ENCODE measurements at places on chromosomes 6 and 20. TPM values are rescaled to one million over a fixed set of nuclear protein-coding genes. Genes with fewer than 3 reads are reported as not detected.

GRCh38 chr6:167285077-167285770 is 5.9 kb upstream of the UNC93A start:
- no peak for DNase-seq

DNA sequence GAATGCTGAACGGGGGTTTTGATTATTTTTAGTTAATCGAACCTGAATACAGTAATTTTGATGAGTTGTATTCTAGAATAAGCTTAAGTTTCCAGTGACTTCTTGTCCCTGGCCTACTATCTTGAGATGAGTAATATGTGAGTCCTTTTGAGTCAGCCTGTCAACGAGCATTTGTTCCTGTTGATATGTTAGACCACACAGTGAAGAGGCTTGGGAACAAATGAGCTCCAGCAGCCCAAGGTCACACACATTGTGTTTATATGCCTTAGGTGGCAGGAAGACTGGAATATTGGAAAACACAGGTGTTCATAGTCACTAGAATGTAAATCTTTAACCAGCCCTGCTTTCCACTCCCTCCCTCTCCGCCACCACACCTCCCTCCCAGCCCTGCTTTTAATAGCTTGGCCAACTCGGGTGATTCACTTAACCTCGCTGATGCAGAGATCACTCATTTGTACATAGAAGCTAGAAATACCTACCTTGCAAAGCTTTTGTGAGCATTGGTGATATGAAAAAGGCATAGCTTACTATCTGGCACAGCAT is 9.1 kb downstream of the SMPDL3A start:
- peak; percentile 31 for DNase-seq

DNA sequence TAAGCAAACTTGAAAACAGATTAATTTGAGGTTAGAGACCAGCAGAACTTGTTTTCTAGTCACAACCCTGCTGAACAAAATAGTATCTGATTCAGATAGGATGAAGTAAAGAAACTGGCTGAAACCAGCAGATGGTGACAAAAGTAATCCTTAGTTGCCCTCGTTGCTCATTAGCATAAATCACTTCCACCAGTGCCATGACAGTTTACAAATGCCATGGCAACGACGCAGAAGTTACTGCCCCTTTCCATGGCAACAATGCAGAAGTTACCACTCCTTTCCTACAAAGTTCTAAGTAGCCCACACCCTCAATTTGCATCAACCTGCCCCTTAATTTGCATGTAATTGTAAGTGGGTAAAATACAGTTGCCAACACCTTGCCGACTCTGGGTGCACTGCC is 23.7 kb downstream of the SNRPB start:
- DNase-seq: no peak

Gene SLC32A1
- total RNA-seq: not detected

DNA sequence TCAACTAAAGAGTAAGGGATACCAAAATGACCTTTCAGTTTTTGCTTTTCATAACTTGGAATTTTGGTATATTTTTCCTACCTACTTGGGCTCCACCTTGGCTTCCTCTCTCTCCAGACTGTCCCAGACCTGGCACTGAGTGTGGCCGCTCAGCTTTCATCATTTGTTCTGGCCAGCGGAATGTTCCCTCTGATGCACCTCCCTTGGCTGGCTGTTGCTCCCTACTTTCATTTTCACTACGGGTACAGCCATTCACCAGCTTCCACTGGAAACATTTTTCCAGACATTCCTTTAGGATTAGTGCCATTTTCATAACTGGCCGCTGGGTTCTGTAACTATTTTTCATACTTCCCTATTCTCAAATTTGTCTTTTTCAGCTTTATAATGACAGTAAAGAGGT is 487.4 kb downstream of the TENT5A start:
- DNase-seq: no peak

DNA sequence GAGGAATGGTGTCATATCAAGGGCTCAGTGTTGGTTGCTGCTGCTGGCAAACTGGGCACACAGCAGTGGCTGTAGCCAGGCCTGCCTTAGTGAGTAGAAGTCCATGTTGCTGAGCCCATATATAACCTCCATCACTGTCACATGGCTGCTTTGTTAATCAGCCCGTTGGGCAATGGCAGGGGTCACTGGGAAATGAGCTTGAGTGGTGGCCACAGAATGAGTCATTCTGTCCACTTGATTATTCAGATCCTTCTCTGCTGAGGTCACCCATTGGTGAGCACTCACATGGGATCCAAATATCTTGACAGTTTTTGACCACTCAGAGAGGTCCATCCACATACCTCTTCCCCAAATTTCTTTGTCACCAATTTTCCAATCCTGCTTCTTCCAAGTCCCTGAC is 898.9 kb upstream of the EYS start:
- DNase-seq: no peak

DNA sequence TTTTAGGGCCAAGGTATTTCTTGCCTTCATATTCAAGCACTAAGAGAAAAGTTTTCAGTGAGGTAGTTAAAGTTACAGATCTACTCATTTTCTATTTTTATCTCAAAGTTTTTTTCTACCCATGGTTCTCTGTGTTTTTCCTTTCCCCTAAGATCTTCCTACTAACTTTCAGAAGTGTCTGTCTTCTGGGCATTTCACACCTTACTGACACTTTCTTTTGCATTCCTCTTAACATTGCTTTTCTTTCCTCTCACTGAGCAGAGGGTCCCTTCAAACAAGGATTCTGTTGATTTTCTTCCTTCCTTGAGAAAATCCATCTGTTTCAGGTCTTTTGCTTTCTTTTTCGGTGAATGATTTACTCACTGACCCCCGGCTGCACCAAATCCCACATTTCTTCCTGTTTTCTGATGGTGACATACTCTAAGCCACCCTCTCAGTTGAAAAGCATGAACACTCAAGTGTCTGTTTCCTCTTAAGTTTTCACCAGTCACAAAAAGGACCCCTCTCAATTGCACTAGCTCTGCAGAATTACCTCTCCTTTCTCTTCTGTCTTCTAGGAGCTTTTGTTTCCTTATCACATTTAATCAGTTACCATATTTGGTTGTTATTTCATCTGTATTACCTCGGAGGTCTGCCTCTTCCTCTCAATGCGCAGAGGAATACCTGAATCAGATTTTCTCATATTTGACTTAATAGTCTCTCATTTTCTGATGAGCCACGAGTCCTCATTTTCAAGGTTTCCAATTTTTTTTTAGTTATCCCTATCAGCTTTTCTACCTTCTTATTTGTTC is 73.5 kb upstream of the RNF217 start:
- DNase-seq: no peak

DNA sequence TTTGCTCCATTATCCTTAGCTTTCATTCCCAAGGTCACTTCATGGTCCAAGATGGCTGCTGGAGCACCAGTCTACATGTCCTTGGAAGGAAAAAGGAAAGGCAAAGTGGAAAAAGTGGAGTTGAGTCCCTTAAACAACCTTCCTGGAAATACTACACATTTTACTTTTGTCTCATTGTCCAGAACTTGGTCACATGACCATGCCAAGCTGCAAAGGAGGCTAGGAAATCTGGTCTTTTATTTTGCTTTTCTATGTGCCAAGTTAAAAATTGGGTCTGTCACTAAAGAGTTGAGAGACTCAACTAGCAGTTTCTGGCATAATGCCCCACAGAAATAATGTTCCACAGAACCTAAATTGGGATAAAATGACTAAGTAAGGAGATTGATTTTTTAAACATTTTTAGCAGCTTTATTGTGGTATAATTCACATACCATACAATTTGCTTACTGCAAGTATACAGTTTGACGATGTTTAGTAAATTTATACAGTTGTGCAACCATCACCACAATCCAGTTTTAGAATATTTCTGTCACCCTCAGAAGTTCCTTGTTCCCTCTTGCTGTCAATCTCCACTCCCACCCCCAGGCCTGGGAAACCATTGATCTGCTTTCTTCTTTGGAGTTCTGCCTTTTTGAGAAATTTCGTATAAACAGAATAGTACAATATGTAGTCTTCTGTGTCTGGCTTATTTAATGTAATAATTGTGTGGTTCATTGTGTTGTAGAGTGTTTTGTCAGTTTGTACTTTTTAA is 5.6 kb upstream of the CHD6 start:
- no peak for DNase-seq

- DNase-seq: no peak
Measured at GRCh38 chr20:58245181-58245891, 16.9 kb upstream of the ANKRD60 start.

DNA sequence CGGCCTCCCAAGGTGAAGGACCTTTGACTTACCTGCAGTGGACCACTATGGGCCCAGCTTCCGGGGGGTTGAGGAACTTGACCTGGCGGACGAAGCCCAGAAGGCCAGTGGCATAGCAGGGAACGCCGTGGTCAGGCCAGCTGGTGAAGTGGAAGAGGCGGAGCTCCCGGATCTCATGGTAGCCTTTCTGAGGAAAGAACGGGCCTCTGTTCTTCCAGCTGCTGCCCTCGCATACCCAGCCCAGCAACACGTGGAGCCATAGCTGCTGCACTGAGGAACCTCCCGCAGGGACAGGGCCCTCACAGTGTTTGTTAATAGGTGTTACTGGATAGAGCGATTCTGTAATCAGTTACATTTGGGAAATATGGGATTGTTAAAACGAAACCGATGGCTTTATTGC is 492.1 kb upstream of the CHD6 start:
- no peak for DNase-seq

GRCh38 chr6:157539421-157539822 is 158.4 kb downstream of the ZDHHC14 start:
- DNase-seq: no peak

DNA sequence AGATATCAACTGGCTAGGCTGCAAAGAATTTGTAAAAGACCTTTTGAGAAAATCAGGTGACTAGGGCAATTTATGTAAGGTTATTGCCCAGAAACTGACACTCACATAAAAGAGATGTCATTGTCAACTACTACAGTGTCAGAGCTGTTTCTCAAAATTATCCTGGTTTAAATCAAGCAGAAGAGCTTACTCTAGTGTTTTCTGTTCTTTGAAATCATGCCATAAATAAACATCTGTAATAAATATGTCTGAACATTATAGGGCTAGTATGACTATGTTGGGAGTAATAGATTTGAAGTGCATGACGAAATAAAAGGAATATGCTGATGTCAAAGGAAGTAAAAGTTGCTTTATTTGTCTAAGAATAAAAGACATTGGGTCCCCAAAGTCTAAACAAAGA is 11.0 kb upstream of the PDSS2 start:
- no peak for DNase-seq

Gene DOK5
- total RNA-seq: 1.3 TPM

DNA sequence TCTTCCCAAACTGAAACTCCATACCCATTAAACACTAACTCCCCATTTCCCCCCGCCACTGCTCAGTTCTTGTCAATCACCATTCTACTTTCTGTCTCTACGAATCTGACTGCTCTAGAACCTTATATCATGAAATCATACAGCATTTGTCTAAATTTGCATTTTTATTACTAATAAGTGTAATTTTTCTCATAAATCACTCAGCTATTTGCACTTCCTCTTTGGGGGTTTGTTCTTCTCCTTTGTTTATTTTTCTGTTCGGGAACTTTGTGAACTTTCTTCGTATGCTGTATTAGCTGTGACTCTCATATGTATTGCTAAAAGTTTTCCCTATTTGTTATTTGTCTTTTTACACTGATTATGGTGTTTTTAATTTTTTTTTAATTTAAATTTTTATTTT is 152.2 kb downstream of the SLC16A10 start:
- no peak for DNase-seq

- no peak for DNase-seq
Measured at GRCh38 chr6:53641348-53641747, 24.2 kb downstream of the KLHL31 start.

GRCh38 chr6:139540894-139541293 is 166.4 kb upstream of the CITED2 start:
- DNase-seq: no peak

GRCh38 chr20:50398821-50399554 is 111.2 kb upstream of the PTPN1 start:
- DNase-seq: no peak

- DNase-seq: peak; percentile 66
Measured at GRCh38 chr6:26233649-26234420, 131.2 kb upstream of the BTN3A2 start.

DNA sequence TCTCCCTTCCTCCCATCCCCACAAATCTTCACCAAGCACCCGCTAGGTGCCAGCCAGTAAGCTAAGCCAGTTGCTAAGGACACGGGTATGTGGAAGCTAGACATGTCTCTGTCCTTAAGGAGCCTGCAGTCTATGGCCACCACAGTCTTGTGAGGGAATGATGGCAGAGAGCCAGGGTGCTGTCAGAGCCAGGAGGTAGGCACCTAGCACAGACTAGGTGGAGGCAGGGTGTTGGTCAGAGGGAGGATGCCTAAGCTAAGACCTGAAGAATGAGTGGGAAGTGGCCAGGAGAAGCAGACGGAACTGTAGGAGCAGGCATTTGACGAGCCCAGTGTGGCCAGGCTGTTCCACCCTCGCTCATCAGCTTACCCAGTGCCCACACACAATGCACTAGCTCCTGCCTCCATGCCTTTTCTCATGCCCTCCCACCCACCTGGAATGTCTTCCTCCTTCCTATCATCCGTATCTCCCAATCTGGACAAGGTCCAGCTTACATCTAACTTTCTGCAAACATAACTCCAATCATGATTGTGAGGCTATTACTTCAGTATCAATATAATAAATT is 125.6 kb downstream of the FOXC1 start:
- no peak for DNase-seq

DNA sequence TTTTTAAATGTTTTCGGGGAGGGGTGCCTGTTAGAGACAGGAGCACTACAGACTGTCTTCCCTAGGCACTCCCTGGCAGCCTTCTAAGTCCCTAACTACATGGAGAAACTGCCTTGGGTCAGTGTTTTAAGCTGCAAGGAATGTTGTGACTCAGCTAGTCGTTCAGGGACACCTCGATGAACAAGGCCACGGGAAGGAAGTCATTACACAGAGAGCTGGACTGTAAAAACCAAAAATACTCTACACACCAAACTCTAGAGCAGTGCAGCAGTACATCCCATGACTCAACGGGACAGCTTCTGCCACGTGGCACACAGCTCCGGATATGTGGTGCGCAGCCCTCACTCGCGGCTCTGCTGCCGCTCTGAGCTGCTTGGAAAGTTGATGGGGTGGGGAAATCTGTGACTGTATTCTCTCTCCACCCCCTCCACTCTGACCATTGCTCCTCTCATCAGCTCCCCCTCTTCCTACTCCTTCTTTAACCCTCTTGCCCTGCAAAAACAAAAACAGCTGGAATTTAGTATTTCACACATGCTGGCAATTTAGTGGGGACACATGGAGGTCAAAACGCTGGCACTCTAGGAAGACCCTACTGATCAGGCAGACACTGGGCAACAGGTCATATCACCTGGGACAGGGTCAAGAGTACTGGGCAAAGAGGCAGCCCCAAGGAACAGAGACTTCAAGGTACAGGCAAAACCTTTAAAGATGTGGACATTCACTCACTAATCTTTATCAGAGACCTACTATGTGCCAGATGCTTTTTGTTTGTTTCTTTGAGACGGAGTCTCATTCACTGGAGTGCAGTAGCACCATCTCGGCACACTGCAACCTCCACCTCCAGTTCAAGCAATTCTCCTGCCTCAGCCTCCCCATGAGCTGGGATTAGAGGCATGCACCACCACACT is 10.9 kb upstream of the LPIN3 start:
- peak; percentile 75 for DNase-seq

Gene BNIP5
- not detected for total RNA-seq

GRCh38 chr6:109308018-109308492 is 74.2 kb downstream of the CD164 start:
- no peak for DNase-seq

- DNase-seq: no peak
Measured at GRCh38 chr6:112770308-112770707, 423.2 kb downstream of the RFPL4B start.

All from activated naive CD4-positive, alpha-beta T cell treated with anti-CD3 and anti-CD28 coated beads, Interleukin-2, amount 50 U/mL, for 72 hours (primary cell).